ENCODE measurements at places on chromosomes 4 and X.

- no peak for DNase-seq
Measured at GRCh38 chr4:146179784-146180370, 4.4 kb downstream of the LSM6 start.

GRCh38 chr4:182338063-182338462, 94.9 kb downstream of the TENM3 start:
- no peak for DNase-seq

GRCh38 chr4:102089850-102090621, 255.2 kb downstream of the SLC39A8 start:
- DNase-seq, result no peak

DNA sequence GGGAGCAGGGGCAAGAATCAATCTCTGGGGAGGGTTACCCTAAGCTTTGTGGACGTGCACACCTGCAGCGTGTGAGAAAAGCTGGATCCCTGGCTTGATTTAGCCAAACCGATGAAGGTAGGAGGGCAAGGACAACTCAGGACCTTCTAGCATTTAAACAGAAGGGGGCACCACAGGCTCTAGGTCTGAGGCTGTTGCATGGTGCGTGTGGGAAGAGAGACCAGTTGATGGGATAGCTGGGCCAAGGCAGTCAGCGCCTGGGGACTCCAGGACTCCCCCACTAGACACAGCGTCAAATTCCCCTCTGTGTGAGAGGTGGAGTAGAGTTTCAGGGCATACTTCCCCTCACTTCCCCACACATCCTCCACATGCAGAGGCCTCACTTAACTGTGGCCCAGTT, 4.3 kb downstream of the GABRQ start:
- no peak for DNase-seq

GRCh38 chrX:51461053-51462044, 35.0 kb downstream of the NUDT11 start:
- no peak for DNase-seq

GRCh38 chrX:15853586-15854079, 980 bp downstream of the AP1S2 start:
- no peak for DNase-seq

GRCh38 chrX:96563646-96564045, 121.0 kb upstream of the DIAPH2 start:
- DNase-seq, result no peak
